CD4-positive, alpha-beta T cell treated with Interleukin-21 for 1 hour (primary cell): ENCODE measurements at places on chromosomes 13 and 19.

- DNase-seq: peak; percentile 69
Measured at GRCh38 chr19:38852231-38853044, 2.7 kb upstream of the HNRNPL start.

GRCh38 chr13:37621811-37622361 is 23.3 kb upstream of the POSTN start:
- no peak for DNase-seq

DNA sequence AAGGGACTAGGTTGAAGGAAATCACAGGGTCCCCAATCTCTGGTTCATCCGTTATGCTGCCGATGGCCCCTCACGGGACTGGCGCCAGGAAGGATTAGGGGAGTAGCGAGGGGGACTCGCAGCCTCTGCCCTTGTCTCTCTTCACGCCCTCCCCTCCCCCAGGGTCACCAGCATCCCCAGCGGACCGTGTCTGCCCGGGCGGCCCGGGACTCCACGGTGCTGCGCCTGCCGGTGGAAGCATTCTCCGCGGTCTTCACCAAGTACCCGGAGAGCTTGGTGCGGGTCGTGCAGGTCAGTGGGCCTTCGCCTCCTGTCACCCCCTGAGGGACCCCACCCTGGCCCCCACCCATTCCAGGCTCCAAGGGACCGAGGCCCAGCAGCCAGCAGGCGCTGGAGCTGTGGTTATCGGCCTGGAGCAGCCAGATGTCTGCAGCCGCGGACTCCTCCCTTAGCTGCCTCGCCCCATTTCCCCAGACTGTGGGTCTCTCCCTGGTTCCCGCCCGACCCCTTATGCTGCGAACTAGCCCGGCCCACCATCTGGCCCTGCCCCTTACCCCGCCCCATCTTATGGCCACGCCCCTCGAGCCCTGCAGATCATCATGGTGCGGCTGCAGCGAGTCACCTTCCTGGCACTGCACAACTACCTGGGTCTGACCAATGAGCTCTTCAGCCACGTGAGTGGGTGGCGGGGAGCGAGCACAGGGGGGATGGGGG is 5.4 kb downstream of the PNPLA6 start:
- no peak for DNase-seq

GRCh38 chr13:19882231-19882630 is 18.8 kb upstream of the ZMYM5 start:
- DNase-seq: no peak

- no peak for DNase-seq
Measured at GRCh38 chr19:48418317-48419064, 25.0 kb downstream of the GRIN2D start.

GRCh38 chr19:4624301-4624700 is 15.0 kb upstream of the TNFAIP8L1 start:
- no peak for DNase-seq

DNA sequence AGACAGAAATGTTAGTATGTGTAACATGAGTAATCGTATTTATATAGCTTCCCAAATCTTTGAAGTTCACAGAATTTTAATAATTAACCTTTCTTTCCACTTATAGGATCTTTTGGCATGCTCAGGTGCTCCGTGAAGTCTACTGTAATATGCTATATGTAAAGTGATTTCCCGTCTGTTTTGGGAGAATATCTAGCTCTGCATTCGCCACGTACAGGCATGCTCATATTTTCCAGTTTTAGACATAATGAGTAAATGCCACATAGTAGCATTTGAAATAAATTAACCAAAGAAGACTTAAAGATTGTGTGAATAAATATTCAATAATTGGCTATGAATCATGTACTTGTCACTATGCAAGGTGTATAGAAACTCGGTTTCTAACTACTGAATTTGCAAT is 189.0 kb upstream of the CSNK1A1L start:
- no peak for DNase-seq

DNA sequence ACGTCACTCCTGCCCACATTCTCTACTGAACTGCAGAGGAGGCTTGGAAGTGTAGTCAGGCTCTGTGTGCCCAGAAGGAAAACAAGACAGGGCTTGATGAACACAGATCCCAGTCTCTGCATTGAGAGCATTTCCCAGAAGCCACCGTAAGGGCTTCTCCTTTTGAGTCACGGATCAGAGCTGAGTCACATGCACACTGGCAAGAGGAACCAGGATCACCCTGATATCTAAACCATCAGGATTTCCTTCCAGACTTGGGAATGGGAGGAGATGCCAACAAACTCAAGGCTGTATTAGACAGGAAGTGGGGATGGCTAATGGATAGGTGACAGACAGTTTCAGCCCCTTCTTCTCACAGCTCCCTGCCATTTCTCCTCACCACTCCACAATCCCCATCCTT is 17.7 kb upstream of the FBXO17 start:
- DNase-seq: no peak

DNA sequence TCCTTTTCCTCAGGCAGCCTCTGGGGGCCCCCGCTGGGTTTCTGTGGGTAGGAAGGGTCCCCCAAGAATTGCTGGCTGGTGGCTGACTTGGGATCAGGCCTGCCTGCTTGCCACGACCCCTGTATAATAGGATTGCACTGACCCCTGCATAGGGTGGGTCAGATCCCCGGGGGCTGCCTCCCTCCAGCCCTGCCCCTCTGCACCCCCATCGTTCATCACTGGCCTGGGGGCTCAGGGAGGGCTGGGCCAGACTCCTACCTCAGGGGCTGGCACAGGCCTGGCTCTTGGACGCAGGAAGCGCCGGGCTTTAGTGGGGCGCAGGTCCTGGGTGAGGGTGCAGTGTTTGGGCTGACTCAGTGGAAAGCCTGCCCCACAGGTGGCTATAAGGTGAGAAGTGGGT is 10.6 kb downstream of the NDUFB7 start:
- DNase-seq: no peak

DNA sequence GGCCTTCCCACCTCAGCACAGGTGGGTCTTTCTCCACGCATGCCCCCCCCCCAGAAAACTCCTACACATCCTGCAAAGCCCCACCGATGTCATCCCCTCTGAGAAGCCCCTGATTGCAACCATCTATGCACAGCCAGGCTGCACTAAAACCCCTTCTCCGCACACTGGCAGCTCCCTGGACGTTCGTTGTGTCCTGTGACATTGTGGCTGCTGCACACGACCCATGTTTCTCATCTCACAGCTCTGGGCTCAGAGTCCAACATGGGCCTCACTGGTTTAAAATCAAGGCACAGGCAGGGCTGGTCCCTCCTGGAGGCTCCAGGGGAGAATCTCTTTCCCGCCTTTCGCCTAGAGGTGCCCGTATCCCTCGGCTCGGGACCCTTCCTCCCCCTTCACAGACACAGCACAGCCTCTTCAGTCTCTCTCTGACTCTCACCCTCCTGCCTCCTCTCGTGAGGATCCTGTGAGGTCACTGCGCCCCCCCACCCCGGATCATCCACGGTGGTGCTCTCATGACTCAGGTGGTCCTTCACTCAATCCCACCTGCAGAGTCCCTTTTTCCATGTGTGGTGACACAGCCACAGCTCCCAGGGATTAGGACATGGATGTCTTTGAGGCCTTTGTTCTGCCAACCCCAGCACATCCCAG is 71.2 kb downstream of the GADD45B start:
- DNase-seq: no peak

DNA sequence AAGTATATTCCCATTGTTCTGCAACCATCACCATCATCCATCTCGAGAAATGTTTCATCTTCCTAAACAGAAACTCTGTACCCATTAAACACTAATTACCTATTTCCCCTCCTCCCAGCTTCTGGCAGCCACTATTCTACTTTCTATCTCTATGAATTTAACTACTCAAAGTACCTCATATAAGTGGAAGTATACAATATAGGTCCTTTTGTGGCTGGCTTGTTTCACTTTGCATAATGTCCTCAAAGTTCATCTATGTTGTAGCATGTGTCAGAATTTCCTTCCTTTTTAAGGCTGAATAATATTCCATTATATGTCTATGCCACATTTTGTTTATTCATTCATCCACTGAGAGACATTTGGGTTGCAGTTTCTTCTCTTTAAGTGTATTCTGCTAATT is 159.4 kb downstream of the KCNRG start:
- DNase-seq: no peak

- DNase-seq: peak; percentile 67
Measured at GRCh38 chr19:41753159-41753558, 2.2 kb upstream of the CEACAM6 start.

GRCh38 chr13:27953676-27954405 is 15.3 kb downstream of the CDX2 start:
- peak; percentile 45 for DNase-seq

- no peak for DNase-seq
Measured at GRCh38 chr19:56092685-56093631, 28.1 kb downstream of the ZNF787 start.

DNA sequence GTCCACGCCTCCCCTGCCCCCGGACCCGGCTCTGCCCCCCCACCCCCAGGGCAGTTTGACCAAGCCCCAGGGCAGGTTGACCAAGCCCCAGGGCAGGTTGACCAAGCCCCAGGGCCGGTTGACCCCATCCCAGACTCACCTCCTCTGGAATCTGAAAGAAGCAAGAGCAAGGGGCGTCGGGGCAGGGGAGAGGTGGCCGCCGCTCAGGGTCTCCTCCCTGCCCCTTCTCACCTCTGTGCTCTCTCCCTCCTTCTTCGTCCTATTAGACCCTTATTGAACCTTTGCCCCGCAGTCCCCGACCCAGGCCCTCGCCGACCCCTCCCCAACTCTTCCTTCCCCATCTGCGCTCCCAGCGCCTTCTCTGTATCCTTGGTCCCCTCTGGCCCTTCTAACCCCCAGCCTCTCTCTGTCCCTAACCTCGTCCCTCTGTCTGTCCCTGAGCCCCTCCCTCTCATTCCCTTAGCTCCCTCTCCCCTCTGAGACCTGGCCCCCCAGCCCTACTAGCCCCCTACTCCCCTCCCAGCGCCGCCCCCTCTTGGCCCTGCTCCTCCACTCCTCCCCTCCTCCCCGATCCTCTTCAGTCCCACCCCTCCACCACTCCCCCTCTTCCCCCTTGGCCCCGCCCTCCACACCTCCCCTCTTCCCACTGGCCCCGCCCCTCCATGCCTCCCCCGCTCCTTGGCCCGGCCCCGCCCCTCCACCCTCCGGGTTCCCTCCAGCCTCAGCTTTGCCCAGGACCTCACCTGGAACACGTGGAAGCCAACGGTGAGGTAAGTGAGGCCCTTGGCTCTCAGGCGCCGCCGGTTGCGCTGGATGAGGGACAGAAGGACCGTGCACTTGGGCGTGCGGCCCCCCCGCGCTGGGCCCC is 7.6 kb downstream of the CAPN12 start:
- peak; percentile 69 for DNase-seq

DNA sequence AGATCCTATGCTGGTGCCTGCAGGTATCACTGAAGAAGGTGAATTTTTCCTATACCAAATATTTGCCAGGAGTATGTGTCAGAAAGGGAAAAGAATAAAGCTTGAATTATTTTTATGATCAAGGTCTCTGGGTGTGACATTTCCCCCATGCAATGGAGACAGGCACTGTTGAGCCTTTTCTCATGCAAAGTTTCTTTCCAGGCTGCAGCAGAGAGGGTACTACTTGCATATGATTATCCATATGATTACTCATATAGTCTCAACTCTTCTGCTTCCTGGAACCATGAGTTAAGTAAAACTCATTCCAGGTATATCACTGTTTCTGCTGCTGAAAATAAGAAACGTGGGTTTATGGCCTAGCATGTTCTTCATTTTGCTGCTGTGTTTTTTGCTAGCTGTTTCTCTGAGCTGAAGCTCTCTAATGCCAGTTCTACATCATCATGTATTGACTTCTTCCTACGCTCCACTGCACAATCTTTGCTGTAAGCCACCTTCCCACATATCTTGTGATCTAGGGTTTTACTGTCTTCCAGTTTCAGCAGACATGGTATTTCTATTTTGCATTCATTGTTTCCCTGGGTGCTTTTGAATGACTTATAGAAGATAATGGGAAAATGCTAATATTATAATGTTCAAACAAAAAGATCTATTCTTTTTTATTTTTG is 278.7 kb upstream of the GPC6 start:
- DNase-seq: no peak

- DNase-seq: no peak
Measured at GRCh38 chr19:46115396-46116106, 8.9 kb downstream of the IGFL3 start.

- no peak for DNase-seq
Measured at GRCh38 chr13:79492313-79492798, 11.4 kb downstream of the NDFIP2 start.

GRCh38 chr13:97328222-97328790 is 105.7 kb upstream of the RAP2A start:
- no peak for DNase-seq

- no peak for DNase-seq
Measured at GRCh38 chr13:40484101-40484800, 182.2 kb downstream of the FOXO1 start.

DNA sequence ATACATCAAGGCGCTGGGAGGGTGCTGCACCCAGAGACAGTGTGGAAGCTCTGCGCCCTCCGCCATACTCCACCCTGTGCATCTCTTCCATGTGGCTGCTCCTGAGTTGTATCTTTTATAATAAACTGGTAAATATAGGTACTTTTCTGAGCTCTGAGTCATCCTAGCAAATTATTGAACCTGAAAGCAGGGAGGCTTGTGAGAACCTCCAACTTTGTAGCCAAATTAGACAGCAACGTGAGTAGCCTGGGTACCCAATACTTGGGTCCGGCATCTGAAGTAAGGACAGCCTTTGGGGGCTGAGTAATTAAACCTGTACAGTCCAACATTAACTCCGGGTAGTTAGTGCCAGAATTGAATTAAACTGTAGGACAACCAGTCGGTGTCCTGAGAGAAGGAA is 57.4 kb downstream of the RUBCNL start:
- DNase-seq: no peak
